ENCODE measurements at places on chromosomes 11 and 22. TPM values are rescaled to one million over a fixed set of nuclear protein-coding genes. Genes with fewer than 3 reads are reported as not detected.

Gene OR6A2
- total RNA-seq, result 0.65 TPM

Gene SELENOO
- total RNA-seq, result 18.3 TPM

Gene SDHAF2
- total RNA-seq, result 24.6 TPM

Gene CYP2D6
- total RNA-seq, result 0.18 TPM

Gene APOA4
- total RNA-seq, result not detected

Gene MFRP
- not detected for total RNA-seq

Gene DEFB131B
- not detected for total RNA-seq

Gene OR5W2
- not detected for total RNA-seq

Gene SSTR3
- total RNA-seq, result not detected

Gene SIK3
- 19.1 TPM for total RNA-seq

Gene OR2AT4
- not detected for total RNA-seq

Gene OLFML1
- 5.6 TPM for total RNA-seq

Gene MMP8
- total RNA-seq, result not detected

Gene PTS
- 26.6 TPM for total RNA-seq

Gene SLC5A4
- total RNA-seq, result not detected

Gene NNMT
- 821 TPM for total RNA-seq

Gene OR8D1
- total RNA-seq, result not detected

Gene SORL1
- 0.81 TPM for total RNA-seq

Gene SPA17
- total RNA-seq, result 6.3 TPM

Gene OR10V1
- not detected for total RNA-seq

Gene BTBD18
- not detected for total RNA-seq

Gene P2RY2
- not detected for total RNA-seq

Gene ROBO4
- 32.9 TPM for total RNA-seq

Gene GLYATL2
- total RNA-seq, result not detected

Gene GRM5
- total RNA-seq, result not detected

Gene CRYBB3
- total RNA-seq, result not detected

Gene PGA5
- total RNA-seq, result not detected

Gene HPX
- 0.49 TPM for total RNA-seq

Gene OR51B2
- total RNA-seq, result not detected

Gene GDPD4
- total RNA-seq, result not detected

Gene GGTLC3
- not detected for total RNA-seq

Gene OR8B3
- total RNA-seq, result not detected

Gene RGL4
- not detected for total RNA-seq

Gene CASP12
- not detected for total RNA-seq

Gene ADM2
- 10.2 TPM for total RNA-seq

Gene THY1
- 46.6 TPM for total RNA-seq

Gene IGSF9B
- not detected for total RNA-seq

Gene LGALS12
- not detected for total RNA-seq

Gene SCN4B
- total RNA-seq, result not detected

Gene TP53AIP1
- not detected for total RNA-seq

Gene SLC22A9
- total RNA-seq, result not detected
